Stimulated activated CD8-positive, alpha-beta memory T cell treated with anti-CD3 and anti-CD28 coated beads, Interleukin-4, amount 100 ng/mL, for 48 hours (primary cell): ENCODE measurements at places on chromosomes 3 and 15.

DNA sequence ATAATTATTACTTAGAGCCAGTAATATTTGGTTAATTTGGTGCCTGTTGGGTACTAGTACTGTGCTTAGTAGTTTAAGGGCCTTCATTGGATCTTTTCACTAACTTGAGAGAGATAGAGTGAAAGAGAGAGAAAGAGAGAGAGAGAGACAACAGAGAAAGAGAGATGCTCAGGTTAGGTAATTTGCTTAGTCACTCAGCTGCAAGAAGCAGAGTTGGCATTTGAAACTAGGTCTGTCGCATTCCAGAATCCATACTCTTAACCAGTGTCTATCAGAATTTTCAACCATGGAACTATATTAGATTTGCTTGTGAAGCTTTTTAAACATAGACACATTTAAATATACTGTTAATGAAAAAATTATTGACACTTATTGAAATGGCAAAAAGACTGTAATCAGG, 31.1 kb upstream of the NUDT16 start:
- no peak for DNase-seq

DNA sequence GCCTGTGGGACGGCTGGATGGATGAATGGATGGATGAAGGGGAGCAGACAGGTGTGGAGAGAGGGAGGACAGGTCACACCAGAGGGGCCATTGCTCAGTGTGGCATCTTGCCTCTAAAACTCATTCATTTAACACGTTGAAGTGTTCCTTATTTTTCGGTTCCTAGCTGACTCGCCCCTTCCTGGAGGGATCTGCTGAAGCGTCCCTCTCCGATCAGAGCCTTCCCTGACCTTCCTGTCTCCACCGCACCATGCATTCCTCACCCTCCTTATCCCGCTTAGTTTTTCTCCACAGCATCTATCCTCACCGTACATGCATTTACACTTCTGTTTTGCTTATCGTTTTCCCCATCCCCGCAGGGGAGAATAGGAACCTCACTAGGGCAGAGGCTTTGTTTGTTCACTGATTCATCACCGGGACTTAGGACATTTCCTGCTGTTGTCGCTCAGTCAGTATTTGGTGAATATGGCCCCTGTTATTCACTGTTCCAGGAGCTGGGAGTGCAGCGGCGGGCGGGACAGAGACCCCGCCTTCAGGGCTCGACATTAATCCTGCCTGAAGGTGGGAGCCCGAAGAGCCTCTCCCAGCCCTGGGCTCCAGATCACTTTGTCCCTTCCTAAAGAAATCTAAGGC, 32.0 kb downstream of the FOXL2 start:
- no peak for DNase-seq

DNA sequence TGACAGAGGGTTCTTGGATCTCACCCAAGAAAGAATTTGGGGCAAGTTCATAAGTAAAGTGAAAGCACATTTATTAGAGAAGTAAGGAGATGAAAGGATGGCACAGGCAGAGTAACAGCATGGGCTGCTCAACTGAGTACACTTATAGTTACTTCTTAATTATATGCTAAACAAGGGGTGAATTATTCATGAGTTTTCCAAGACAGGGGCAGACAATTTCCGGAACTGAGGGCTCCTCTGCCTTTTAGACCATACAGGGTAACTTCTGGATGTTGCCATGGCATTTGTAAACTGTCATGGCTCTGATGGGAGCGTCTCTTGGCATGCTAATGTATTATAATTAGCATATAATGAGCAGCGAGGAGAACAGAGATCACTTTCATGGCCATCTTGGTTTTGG, 221.2 kb upstream of the STT3B start:
- no peak for DNase-seq

GRCh38 chr3:27575499-27575898, 91.3 kb upstream of the SLC4A7 start:
- DNase-seq = no peak

GRCh38 chr3:128763967-128764366, 38.0 kb downstream of the RAB7A start:
- DNase-seq = peak; percentile 71

DNA sequence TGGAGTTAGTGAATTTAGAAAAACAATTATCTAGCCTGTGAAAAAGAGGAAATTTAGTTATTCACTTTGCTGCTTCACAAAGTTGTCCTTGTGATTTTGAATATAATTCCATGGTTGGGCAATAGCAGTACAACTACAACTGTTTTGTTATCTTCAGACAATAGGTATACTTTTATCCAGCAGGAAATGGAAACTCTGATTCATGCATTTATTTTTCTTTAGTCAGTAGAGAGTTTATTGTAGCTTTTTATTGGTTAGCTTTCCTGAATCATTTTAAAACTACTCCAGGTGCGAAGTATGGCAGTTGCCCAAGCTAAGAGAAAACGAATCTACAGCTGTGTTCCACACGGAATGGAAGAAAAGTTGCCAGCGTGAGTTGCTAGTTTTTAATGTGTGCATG, 80.3 kb downstream of the TM4SF4 start:
- DNase-seq = no peak

DNA sequence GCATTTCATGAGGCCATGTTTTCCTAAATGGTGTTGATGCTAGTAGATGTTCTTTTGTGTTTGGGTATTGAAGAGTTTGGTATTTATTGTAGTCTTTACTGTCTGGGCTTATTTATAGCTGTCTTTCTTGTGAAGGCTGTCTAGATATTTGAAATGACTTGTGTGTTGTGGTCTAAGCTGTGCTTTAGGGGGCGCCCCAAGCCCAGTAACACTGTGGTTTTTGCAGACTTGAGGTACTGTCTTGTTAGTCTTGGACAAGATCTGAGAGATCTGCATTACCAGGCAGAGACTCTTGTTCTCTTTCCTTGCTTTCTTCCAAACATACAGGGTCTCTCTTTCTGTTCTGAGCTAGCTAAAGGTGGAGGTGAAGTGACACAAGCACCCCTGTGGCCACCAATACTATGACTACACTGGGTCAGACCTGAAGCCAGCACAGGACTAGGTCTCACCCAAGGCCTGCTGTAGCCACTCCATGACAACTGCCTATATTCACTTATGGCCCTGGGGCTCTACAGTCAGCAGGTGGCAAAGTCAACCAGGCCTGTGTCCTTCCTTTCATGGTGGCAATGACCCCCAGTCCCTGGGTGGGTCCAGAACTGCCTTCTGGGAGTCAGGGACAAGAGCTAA, 152.1 kb upstream of the TBC1D5 start:
- peak; percentile 50 for DNase-seq

DNA sequence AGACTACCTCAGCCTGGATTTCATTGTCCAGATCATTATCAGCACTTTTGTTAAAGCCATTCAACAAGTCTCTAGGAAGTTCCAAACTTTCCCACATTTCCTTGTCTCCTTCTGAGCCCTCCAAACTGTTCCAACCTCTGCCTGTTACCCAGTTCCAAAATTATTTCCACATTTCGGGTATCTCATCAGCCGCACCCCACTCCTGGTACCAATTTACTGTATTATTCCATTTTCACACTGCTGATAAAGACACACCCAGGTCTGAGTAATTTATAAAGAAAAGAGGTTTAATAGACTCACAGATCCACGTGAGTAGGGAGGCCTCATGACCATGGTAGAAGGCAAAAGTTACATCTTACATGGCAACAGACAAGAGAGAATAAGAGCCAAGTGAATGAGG, 1198.3 kb upstream of the ALCAM start:
- DNase-seq = no peak

- DNase-seq = no peak
These were observed 177.9 kb downstream of the CDIN1 start for GRCh38 chr15:36757189-36757814.

DNA sequence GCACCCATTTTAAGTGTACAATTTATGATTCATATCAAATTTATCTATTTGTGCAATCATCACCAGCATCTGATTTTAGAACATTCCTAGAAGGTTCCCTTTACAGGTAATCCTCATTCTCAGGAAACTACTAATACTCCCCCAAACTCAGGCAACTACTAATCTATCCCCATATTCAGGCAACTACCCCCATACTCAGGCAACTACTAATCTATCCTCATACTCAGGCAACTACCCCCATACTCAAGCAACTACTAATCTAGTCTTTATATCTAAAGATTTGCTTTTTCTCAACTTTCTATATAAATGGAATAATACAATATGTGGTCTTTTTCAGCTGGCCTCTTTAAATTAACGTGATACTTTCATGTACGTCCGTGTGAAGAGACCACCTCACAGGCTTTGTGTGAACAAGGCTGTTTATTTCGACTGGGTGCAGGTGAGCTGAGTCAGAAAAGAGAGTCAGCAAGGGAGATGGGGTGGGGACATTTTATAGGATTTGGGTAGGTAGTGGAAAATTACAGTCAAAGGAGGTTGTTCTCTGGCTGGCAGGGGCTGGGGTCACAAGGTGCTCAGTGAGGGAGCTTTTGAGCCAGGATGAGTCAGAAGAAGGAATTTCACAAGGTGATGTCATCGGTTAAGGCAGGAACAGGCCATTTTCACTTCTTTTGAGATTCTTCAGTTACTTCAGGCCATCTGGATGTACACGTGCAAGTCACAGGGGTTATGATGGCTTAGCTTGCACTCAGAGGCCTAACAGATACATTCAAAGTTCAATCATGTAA, 1444.5 kb upstream of the CADM2 start:
- no peak for DNase-seq

GRCh38 chr15:64092864-64093626, 593 bp downstream of the CIAO2A start:
- peak; percentile 63 for DNase-seq

DNA sequence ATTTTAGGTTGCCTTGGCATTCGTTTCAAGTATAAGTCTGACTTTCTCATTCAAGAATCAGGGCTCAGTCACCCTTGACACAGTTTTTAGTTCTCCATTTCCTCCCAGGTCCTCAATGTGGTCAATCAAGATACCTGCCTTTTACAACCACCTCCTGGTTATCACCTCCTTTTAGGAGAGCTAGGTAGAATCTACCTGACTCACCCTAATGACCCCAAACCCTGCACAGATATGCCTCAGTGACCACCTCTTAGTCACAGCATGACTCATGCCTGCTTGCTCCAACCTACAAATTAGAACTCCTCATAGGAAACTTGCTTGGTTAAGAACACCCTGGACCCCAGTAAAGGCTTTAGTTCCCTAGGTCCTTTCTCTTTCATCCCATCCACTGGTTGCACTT, 22.5 kb downstream of the DMXL2 start:
- DNase-seq = no peak

DNA sequence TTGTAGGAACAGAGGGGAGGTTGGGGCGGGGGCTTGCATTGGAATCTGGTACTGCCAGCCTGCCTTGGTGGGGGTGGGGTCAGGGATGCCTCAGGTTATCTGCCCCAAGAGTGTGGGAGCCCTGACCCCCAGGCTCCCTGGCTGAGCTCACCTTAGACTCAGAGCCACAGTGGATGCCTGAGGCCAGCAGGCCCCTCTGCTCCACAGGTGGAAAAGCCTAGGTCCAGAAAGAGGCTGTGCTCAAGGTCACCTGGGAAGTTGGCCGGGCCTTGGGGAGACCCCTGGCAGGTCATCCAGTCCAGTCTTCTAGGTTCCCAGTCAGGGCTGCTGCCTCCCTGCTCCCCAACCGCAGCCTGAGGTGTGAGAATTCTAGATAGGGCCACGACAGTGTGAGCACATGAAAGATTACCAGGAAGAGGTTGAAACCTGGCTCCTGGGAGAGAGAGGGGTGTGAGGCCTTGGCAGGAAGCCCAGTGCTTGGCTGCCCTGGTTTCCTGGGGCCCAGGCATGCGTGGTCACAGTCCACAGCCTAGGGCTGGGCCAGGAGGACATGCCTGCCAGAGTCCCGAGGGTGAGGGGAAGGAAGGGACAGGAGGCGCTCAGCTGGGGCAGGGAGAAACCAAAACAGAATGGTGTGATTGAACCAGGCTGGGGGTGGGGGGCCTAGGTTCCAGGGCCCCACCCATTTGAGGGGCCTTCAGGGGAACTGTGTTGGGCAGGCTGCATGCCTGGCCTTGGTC, 4.9 kb downstream of the HDAC11 start:
- no peak for DNase-seq

GRCh38 chr3:137347132-137347531, 389.3 kb downstream of the IL20RB start:
- no peak for DNase-seq

GRCh38 chr15:69562116-69562515, 109.5 kb downstream of the RPLP1 start:
- DNase-seq = no peak

GRCh38 chr3:59300733-59301132, 250.9 kb upstream of the CFAP20DC start:
- DNase-seq = no peak

DNA sequence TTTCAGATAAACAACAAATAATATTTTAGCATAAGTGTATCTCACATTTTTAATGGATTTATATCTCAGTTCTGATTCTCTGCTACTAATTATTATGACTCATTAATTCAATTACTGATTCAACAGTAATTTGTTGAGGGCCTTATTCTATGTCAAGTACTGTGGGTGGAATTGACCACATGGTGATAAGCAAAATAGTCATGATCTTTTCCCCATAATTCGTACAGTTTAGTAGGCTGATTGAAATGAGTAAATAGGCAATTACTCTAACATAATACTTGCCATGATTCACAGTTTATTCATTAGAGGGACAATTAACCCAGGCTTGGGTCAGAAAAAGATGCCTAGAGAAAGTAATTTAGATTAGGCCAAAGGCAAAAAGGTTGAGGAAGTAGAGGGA, 60.9 kb upstream of the SLC4A7 start:
- DNase-seq = no peak

- no peak for DNase-seq
These were observed 105.7 kb downstream of the TUSC7 start for GRCh38 chr3:116815321-116815720.

GRCh38 chr15:96264801-96265515, 65.5 kb upstream of the NR2F2 start:
- DNase-seq = no peak

DNA sequence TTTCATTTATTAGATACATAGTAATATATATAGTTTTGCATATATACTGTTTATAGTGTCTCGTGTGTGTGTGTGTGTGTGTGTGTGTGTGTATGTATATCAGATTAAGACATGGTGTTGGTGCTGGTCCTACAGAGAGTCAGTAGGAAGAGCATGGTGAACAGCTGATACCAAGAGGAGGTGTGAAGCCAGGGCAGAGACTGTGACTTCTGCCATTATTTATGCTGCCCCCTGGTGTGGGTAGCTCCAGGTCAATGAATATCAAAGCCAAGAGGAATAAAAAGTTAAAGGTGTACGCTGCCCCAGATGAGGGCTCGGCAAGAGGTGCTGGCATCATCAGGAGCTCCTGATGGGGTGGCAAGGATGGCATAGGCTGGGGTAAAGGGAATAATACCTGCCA, 299.5 kb upstream of the RASGRP1 start:
- DNase-seq = no peak

- DNase-seq = no peak
These were observed 59.1 kb downstream of the TBC1D2B start for GRCh38 chr15:78018445-78018844.

- no peak for DNase-seq
These were observed 593 bp upstream of the RSL24D1 start for GRCh38 chr15:55197362-55197705.

GRCh38 chr15:74845208-74845568, 2.2 kb upstream of the ULK3 start:
- DNase-seq = peak; percentile 69

GRCh38 chr3:14481646-14482036, 58.5 kb downstream of the GRIP2 start:
- no peak for DNase-seq
